ENCODE measurements at places on chromosomes 2 and 18.

- peak; percentile 15 for DNase-seq
Measured at GRCh38 chr2:103401621-103402020, 639.8 kb downstream of the TMEM182 start.

GRCh38 chr2:220034426-220035130, 407.1 kb downstream of the SLC4A3 start:
- no peak for DNase-seq

DNA sequence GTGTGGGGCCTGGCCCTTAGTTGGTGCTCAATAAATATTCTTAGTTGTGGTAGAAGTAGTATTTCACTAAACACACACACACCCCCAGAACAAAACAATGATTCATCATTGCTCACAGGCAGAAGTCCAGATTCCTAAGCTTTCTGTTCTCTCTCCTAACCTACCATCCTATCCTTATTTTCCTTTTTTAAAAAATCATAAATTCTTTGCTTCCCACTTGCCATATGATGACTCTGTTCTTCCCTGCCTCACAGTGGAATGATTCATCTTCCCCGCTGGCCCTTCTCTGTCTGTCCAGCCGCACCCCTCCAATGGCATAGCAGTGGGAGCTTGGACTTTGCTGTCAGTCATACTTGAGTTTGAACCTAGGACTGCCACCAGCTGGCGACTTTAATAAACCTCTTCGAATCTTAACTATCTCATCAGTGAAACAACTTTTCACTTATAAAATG, 5.2 kb downstream of the EML6 start:
- DNase-seq = no peak

- DNase-seq = no peak
Measured at GRCh38 chr2:100286318-100286717, 36.0 kb downstream of the LONRF2 start.
